ENCODE measurements at places on chromosomes 11 and 22.

DNA sequence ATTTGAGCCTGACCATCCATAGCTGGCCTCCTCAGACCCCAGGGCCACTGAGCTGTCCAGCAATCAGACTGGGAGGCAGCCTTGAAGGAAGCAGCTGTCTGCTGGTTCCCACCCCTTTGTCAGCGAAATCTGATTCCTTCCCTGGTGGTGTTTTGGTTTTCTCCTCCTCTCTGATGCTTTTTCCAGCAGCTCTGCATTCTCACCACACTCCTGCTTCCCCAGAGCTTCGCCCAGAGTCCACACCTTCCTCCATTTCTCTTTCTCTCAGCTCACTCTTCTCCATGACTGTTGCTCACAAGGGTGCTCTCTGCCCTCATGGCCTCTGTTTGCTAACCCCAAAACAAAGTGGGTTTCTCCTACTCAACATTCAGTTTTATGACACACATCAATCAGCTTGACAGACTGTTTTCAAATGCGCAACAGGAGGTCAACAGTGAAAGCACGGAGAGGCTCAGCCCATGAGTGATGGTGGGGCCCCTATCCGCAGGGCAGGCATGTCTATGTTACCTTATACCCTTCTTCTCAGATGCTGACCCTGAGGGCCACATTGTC, 130.6 kb upstream of the MTNR1B start:
- peak; percentile 7 for DNase-seq

GRCh38 chr11:132131047-132131446, 760.6 kb downstream of the NTM start:
- no peak for DNase-seq

DNA sequence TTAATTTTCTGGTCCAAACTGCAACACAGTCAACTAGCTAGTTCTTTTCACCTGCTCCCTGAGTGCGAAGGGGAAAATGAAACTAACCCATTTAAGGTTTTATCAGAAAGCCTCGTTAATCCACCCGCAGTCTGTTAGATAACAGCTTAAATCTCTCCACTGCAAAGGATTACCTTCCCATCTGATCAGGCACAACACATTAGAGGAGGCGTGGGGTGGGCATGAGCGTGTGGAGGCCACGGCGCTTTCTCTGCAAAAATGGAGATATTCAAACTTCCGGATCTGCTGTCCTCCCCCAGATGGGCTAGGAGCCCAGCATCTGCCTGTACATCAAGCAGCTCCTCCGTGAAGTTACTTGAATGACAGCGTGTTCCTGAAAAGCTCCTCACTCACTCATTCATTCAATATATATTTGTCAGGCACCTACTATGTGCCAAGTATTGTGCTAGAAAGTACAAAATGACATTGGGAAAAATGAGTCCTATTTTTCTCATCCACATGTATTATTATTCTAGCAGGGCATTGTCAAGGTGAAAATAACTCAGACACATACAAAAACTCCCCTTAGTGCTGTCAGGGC, 13.5 kb upstream of the ANKK1 start:
- no peak for DNase-seq

DNA sequence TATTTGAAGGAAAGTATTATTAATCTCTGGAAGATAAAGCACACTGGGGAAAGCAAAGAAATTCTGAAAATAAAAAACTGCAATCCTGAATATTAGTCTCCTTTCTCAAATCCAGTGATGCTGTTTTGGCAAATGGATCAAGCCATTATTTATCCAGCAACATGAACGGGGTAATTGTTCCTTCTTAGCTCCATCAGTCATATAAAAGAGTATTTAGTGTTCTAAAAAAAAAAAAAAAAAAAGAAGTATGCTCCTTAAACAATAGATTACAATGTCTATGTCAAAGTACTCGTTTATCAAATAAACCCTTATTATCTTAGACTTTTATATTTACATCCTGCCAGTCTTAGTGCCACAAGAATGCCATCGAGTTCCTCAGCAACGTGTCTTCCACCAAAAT, 1.3 kb downstream of the RDX start:
- no peak for DNase-seq

GRCh38 chr22:28027453-28028448, 108.7 kb upstream of the PITPNB start:
- no peak for DNase-seq

All from AG10803 (cell line).